ENCODE measurements at places on chromosomes 3 and 15. TPM values are rescaled to one million over a fixed set of nuclear protein-coding genes. Genes with fewer than 3 reads are reported as not detected.

GRCh38 chr3:51539291-51539941, 897 bp downstream of the RAD54L2 start:
- DNase-seq = peak; percentile 64

DNA sequence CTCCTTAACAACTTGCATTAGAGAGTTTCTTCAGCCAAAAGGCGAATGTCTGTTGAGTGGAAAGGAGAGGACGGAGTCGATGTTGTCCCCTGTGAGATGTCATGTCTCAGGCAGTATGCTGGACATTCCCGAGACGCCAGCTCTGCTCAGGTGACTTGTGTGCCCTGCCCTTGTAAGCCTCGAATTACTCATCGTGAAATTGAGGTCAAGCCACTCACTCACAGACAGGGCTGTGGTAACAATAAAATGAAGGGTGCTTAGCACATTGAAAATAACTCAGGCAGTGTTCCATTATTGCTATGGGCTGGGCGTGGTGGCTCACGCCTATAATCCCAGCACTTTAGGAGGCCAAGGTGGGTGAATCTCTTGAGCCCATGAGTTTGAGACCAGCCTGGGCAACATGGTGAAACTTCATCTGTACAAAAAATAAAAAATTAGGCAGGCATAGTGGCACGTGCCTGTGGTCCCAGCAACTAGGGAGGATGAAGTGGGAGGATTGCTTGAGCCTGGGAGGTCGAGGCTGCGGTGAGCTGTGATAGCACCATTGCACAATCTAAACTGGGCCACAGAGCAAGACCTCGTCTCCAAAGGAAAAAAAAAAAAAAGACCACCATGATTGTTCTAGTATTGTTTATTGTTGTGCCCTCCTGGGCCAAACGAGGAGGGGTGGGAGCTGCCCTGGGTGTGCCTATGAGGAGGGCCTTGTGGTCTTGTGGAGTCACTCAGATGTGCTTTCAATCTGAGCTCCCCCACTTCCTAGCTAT, 214.4 kb downstream of the THSD4 start:
- DNase-seq = peak; percentile 88

GRCh38 chr15:96261575-96262034, 68.9 kb upstream of the NR2F2 start:
- DNase-seq = no peak

DNA sequence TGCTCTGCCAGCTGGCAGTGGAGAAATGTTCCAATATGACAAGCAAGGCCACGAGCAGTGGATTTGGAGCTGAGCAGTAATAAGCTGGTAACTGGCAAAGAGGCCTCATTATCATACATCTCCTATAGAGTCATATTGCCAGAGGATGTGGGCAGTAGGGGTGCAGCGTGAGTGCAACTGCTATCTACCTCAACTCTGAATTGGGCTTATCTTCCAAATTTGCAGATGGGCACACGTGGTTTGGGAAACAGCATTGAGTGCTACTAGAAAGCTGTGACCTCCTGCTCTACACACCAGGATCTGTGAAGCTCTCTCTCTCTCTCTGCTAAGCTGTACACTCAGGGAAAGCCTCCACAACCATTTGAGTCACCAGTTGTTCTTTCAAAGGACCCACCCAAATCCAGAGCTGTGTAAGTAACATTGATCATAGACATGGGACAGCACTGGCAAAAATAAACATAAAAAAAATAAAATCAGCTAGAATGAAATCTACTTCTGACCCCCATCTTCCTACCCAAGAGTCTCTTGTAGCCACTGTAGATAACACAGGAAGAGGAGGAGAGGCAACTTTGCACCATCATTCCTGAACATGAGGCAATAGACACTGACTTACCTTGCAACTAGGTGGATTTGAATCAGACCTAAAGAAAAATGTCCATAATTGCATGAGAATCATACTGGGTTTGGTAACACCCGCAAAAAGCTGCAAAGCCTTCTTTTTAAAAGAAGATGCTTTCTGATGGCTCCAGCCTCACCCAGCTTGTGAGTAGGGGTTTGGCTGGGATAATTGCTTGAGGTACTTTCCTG, 82.9 kb upstream of the THBS1 start:
- DNase-seq = no peak

- no peak for DNase-seq
Observed at GRCh38 chr3:195155570-195156241, 115.3 kb downstream of the XXYLT1 start.

DNA sequence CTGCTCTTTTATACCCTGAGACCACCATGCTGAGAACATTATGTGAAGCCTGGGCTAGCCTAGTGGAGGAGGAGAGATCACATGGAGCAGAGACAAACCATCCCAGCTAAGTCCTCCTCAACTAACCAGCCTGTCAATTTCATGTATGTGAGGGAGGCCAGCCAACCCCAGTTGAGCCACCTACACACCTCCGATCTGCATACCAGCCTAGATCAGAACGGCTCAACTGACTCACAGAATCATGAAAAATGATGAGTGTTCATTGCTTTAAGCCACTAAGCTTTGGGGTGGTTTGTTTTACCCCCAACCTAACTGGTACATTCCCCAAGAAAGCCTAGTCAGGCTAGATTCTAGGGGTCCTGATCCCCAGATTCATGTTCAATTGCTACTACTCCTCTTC, 19.4 kb upstream of the CA12 start:
- DNase-seq = no peak

DNA sequence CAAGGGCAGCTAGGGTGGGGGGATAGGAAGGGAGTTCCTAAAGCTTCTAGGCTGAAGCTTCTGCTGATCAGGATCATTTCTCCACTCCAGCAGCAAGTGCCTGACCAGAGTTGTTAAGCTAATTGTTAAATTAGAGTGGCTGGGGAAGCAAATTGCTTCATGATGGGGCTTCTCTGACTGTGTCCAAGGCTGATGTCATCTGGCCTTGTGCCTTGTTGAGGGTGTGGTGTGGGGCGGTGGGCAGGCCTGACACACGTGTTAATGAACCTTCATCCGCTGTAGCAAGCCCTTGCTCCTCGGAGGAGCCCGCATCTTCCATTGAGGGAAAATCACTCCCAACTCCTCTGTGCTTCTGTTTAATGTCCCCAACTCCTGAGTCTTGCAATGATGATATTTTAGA, 84.3 kb upstream of the ROPN1 start:
- DNase-seq = no peak

DNA sequence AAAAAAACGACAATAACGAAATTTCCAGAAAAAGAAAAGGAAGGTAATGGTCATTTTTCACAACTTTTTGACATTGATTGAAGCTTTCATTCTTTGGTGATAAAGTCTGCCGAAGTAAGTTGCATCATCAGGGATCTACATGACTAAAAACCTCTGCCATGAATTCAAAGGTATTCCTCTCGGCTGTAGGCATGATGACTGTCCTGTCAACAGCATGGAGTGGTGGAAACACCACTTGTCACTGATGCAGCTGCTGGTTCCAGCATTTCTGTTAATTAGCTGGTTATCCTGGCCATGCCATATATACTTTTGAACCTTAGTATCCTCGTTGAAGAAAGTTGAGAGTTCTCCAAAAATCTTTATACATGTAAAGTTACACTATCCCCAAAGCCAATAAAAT, 859.0 kb upstream of the ARPP21 start:
- DNase-seq = no peak

DNA sequence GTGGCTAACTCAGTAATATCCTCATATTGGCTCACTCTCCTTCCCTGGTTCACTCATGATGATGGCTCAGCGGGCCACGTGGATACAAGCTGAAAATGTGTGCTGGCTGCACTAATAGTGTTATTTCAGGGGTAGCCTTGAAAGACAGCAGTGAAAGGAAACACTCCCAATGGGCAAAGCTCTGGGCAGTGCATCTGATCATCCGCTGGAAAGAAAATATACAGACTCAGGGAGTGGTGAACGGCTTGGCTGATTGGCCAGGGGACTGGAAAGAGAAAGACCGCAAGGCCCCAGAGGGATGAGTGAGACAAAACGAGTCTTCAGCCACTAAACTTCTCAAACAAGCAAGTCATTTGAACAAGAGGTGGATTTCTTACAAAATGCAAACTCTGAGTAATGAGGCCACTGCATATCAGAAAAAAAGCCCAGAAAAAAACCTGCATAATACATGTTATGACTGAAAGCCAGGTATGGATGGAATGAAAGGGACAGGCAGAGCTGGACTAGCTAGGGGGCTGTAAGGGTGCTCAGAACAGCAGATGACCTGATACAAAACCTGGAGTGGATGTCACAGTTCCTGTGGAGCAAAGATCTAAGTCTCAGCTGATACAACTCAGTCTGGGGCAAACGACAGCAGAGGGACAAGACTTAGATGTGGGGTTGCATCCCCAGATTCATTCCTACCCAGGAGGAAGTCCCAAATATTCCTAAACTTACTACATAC, 33.3 kb downstream of the CMTM6 start:
- DNase-seq = peak; percentile 12

- DNase-seq = peak; percentile 74
Observed at GRCh38 chr3:134600685-134601463, 49.9 kb downstream of the KY start.

DNA sequence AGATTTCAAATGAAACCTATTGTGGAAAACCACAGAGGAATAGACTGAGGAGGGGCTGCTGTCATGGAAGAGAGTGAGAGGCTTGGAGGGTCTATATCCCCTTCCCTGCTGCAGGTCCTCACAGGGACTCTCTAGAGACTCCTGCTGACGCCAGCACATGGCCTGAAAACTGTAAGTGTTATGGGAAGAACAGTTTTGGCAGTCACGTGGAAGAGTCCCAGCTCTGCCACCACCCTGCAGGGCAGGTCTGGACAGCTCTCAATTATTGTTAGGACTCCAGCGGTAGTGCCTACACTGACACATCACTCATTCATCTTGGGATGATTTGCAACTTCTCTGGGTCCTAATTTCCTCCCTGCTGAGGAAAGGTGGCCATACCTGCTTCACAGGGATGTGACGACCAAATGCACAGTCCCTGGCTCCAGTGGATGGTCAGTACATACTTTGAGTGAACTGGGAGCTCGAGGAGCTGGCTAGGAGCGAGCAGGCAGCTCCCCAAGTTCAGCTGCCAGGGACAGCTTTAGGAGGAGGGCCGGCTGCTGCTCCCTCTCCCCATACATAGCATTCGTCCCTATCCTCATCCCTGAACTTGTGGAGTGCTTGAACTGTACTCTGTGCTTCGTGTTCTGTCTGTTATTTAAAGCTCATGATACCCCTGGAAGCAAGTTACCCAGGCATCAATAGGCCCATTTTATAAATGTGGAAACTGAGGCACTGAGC, 49.2 kb downstream of the CTXND1 start:
- peak; percentile 3 for DNase-seq

DNA sequence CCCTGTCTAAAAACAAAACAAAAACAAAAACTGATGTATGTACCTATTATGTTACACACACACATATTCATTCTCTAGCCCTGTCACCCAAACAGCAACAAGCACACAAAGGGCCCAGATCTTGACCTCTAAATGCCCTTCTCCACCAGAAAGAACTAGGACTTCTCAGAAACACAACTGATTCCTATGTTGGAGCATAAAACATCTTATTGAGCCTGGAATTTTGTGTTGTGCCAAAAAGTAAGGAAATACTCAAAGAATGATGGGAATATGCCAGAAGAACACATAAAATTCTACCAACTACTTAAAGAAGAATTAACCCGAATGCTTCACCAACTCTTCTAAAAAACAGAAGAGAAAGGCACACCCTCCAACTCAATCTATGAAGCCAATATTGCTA, 66.7 kb upstream of the OCA2 start:
- DNase-seq = no peak

- DNase-seq = no peak
Observed at GRCh38 chr3:12904951-12905315, 63.6 kb upstream of the RPL32 start.

GRCh38 chr3:149969110-149969939, 1.4 kb downstream of the PFN2 start:
- peak; percentile 93 for DNase-seq

- DNase-seq = no peak
Observed at GRCh38 chr15:71232411-71232810, 117.1 kb downstream of the THSD4 start.

DNA sequence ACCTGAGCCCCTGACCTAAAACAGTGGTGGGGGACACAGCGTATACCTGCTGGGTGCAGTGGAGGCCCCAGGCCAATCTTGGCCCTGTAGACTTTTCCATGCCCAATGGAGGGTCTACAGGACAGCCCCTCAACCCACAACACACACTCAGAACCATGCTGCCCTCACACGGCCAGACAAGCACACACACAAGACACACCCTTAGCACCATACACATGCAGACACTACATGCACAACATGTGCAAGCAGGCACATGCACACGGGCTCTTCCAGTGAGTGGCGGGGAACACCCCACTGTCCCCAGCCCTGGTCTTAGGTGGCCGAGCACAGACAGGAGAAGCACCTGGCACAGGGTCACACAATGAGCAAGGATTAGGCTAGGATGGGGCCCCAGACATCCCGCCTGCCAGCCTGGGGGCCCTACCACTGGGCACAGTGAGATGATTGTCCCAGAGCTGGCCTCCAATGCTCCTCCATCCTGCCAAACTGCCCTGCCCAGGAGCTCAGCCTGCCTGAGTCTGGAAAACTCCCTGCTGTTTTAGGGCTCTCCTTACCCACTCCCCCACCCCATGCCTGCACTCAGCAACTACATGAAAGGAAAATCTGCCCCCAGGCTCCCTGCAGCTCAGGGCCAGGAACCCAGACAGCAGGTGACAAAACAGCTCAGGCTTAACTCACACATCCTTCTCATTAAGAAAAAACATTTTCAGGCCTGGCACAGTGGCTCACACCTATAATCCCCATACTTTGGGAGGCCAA, 15.8 kb downstream of the IQSEC1 start:
- DNase-seq = no peak

DNA sequence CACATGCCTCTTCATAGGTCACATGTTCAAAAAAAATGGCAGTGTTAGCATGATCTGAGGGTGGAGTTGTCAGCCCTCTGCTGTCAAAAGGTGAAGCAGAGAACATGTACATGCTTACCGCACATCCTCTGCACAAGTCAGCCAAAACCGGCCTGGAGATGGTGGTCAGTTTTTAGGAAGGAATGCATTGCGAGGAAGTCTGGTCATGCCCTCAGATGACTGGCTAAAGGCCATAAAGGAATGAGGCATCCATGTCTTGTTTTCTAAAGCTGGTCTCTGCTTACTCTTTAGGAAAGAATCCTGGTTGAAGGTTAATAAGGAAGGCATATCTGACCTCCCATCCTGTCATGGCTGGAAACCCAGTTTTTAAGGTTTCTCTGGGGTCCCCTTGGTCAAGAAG, 292.0 kb upstream of the CCDC54 start:
- DNase-seq = peak; percentile 74

- DNase-seq = no peak
Observed at GRCh38 chr3:72475258-72476138, 372.7 kb downstream of the SHQ1 start.

Gene MYZAP
- 7.9 TPM for total RNA-seq

Gene C15orf40
- total RNA-seq = 15.3 TPM

Gene RLBP1
- total RNA-seq = not detected

Gene FSIP1
- 0.76 TPM for total RNA-seq

Gene SLC9C1
- total RNA-seq = not detected

Gene MESP2
- 0.62 TPM for total RNA-seq

Data from M059J (cell line).